NCI-H1417 (cell line): ENCODE measurements at places on chromosomes 3 and 15.

- DNase-seq, result no peak
Observed at GRCh38 chr3:132606085-132606484, 9.0 kb downstream of the ACKR4 start.

GRCh38 chr3:59762941-59763340, 713.1 kb upstream of the CFAP20DC start:
- DNase-seq, result no peak

DNA sequence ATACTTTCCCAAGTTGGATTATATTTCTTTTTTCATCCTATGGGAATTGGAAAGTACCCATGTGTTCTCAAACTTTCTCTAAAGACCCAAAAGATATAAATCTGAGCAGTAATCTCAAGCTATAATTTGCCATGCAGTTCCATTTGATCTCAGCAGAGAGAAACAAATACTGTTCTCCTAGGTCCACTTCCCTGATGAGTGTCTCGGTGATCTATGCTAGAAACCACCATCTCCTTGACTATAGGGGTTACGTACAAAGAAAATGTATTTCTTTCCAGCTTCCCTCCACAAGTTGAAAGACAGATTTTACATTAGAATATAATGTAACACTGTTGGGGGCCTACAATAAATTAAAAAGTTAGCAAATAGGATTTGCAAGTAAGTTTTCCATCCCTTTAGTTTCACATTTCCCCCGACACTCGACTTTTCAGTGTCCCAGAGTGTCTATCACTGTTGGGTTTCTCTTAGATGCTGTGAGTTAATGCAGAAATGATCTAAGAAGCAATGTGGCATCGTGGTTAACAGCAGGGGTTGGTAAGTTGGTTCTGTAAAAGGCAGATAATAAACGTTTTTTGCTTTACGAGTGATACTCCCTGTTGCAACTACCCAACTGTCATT, 465.1 kb upstream of the CFAP20DC start:
- no peak for DNase-seq

DNA sequence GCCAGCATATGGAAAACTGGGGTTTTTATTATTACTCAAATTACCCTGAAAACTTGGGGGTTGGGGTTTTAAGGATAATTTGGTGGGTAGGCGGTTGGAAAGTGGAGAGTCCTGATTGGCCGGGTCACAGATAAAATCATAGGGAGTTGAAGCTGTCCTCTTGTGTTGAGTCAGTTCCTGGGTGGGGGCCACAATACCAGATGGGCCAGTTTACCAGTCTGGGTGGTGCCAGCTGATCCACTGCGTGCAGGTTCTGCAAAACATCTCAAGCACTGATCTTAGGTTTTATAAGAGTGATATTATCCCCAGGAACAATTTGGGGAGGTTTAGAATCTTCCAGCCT, 4.9 kb upstream of the ZNF662 start:
- DNase-seq, result no peak

GRCh38 chr3:31917303-31918005, 63.6 kb downstream of the OSBPL10 start:
- DNase-seq, result no peak
